ENCODE measurements at places on chromosomes 2 and 18.

DNA sequence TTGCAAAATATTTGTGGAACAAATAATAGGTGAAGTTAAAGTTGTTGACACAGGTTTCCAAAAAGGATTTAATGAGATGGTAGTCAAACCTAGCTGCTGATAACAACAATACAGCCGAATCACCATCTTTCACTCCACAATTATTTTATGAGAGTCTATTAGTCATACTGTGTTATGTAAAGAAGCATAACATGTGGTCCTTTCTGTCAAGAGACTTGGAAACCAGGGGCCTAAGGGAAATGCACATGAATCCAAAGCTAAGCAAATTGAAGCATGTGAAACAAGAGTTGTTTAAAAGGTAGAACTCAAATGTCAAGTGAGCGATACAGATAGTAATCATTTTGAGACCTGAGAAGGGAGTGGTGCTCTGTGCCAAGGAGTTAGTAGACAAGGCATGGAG, 16.0 kb downstream of the CD28 start:
- DNase-seq = no peak

GRCh38 chr2:53569957-53570727, 197.5 kb upstream of the CHAC2 start:
- no peak for DNase-seq

- no peak for DNase-seq
Observed at GRCh38 chr2:15293262-15293937, 267.7 kb downstream of the NBAS start.

DNA sequence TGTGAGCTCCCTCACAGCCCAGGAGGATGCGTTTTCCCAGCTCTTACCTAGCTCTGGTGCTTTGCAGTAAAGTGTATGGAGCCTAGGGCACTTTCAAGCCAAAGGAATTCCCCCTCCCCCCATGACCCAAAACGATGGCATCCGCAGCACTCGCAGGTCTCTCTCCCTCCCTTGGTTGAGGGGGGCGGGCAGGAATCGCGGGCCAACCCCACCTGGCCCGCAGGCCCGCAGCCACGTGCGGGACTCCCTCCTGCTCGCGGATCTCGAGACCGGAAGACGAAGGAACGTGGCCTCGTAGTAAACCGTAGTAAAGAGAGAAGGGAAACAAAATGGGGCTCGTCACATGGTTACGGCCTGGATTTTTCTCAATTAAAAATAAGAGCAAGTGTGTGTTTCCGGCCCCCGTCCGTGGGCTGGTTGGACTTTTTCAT, 8.5 kb downstream of the IRS1 start:
- peak; percentile 71 for DNase-seq

DNA sequence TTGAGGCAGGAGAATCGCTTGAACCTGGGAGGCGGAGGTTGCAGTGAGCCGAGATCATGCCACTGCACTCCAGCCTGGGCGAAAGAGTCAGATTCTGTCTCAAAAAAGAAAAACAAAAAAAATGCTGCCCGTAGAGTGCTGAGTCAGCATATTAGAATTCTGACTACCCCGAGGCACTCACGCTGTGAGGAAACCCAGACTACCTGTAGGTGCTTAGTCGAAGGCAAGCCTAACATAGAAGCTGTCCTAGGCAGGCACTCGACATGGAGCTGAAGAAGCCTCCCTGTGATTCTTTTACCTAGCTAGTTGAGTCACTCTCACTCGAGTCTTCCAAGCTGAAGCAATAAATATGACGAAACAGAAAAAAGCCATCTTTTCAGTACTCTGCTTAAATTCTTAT, 1323.2 kb upstream of the DDX18 start:
- DNase-seq = no peak
